Nucleus accumbens (tissue), 56 donors: ENCODE measurements at places on chromosomes 4 and X.

DNA sequence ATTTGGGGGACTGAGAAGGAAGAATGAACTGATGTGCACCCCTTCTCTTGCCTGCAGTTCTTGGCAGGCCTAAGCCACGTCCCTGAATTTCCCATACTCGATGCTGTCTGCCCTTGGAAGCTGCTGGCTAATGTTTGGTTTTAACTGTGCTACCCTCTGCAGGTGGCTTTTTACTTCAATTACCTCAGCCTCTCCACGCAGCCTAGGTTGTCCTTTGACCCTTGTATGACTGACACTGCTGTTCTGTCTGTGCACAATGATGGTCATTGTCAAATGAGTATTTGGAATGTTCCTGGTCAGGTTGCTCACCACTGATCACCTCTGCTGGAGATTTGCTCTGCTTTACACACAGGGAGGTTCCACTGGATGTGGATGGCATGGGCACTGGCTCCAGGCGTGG is 137.1 kb downstream of the ZNF518B start:
- DNase-seq: no peak

DNA sequence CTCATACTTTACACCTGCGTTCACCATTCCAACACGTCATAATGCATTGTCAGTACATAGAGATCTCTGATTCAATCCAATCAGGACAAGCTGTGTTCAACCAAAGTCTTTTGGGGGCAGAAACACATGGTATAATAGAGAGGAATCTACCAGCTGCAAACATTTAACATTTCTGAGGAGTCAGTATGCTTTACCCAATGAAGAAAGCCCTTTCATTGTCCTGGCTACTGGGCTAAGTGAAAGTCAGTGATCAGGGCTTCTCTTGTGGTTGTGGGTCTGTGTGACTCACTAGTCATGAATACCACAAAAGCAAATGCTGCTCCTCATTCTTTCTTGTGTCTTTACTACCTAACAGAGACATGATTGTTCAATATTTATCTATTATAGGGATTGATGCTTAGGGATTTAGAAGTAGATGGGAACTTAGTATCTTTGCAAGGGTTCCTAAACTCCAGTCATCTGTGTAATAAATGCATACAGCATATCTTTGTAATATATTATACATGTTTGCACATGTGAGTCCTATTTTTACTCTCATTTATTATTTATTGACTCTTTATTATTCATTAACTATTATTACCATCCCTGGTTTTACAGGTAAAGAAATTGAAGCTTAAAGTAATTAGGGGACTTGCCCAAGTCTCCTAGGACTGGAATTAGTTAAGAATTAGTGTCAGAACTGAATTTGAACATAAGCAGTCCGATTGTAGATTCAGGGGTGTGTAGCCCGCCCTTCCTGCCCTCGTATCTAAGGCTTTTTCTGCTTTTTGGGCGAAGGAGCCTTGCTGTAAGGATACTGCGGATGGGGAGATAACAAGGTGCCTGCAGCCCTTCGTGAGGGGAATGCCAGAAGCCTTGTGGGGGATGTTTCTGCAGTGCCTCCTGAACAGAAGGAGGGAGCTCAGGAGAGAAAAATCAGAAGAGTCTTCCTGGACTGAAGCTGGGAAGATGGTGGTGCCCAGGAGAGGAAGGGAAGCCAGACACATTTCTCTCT is 353.1 kb upstream of the BOD1L1 start:
- no peak for DNase-seq

DNA sequence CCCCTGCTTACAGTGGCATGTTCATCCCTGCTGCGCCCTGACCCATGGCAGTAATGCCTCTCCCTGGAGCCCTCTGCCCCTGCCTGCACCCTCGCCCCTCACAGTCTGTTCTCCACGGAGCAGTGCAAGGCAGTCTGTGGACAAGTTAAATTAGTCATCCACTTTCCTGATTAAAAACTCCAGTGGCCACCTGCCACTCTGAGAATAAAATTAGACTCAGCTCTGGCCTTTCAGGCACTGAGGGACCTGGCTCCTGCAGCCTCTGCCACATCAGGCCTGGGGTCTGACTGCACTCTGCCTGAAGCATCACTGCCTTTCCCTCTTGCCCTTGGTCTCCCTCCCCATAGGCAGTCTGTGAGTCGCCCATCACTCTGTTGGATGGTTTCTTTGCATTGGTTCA is 53.6 kb downstream of the GRK4 start:
- DNase-seq: no peak

DNA sequence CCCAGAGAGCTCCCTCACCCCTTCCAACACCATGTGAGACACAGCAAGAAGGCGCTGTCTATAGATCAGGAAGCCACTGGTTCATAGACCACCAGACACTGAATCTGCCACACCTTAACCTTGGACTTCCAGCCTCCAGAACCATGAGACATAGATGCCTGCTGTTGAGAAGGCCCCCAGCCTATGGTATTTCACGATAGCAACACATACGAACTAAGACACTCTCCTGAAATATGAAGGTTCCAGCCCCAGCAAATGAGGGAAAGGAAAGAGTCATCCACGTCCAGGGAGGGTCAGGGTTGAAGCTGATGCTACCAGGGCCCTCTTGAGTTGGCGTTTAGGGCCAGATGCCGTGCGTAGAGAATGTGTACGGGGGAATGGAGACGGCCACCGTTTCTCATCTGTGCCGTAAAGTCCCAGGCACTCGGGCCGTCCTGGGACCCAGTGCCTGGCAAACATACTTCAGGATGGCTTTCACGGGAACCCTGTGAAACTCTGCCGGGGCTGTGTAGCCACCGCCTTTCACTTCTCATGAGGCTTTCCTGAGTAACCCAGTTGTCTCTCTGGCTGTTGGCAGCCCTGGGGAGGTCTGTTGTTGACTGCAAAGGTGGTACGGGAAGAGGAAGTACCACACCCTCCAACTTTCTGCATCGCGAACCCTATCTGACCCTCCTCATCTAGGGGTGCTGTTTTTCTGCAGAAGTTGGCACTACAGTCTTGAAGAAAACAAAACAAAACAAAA is 17.7 kb upstream of the P2RY8 start:
- no peak for DNase-seq

GRCh38 chr4:44538534-44538933 is 89.9 kb upstream of the KCTD8 start:
- no peak for DNase-seq

- DNase-seq: no peak
These were observed 261.6 kb downstream of the EVC2 start for GRCh38 chr4:5446595-5447226.

DNA sequence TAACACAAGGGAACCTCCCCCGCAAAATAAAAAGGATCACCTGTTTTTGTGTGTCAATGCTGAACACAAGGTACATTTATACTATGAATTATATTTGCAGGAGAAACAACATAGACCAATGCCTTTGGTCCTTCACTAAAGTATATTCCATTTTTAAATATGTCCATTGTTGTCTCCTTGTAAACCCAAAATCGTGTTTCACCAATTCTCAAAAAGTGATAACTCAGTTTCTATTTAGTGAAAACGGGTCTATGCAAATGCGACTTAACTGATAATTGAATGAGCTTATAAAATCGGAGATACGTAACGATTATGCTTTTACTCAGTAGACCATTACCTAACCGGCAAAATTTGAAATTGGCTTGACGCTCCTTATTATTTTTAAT is 2.1 kb downstream of the BRWD3 start:
- no peak for DNase-seq

DNA sequence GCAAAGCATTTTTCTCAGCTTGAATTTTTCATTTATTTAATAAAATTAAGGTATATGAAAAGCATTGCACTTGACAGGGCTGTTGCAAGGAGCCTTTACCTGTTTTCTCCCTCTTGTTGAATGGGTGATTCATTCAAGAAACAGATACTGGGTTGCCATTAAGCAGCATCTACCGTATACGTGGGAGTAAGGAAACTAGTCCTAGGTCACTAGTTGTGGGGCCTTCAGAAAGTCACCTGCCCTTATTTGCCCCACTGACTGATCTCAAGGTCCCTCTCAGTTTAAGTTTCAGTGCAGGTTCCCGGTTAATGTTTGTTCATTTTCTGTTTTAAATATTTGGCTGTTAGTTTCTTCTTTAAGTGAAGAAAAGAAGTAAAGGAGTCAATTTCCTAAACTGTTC is 34.0 kb downstream of the LHFPL1 start:
- DNase-seq: no peak

DNA sequence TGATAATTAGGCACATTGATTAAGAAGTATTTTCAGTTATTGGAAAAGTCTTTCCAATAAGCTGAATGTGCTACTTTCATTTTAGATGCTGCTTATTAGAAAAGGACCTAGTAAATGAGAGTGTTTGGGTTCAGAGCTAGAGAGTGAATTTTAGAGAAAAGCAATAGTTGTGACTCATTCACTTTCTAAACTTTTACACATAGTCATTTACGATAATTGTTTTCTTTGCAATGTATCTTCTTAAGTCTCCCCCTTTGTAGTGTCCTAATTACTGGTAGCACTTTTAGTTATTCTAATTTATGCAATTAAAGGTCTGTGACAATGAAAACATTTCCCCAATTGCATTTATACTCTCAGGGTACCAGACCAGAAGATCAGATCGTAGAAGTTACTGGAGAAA is 1.3 kb downstream of the IL21 start:
- DNase-seq: no peak

- no peak for DNase-seq
These were observed 2.2 kb downstream of the AR start for GRCh38 chrX:67545893-67546495.

DNA sequence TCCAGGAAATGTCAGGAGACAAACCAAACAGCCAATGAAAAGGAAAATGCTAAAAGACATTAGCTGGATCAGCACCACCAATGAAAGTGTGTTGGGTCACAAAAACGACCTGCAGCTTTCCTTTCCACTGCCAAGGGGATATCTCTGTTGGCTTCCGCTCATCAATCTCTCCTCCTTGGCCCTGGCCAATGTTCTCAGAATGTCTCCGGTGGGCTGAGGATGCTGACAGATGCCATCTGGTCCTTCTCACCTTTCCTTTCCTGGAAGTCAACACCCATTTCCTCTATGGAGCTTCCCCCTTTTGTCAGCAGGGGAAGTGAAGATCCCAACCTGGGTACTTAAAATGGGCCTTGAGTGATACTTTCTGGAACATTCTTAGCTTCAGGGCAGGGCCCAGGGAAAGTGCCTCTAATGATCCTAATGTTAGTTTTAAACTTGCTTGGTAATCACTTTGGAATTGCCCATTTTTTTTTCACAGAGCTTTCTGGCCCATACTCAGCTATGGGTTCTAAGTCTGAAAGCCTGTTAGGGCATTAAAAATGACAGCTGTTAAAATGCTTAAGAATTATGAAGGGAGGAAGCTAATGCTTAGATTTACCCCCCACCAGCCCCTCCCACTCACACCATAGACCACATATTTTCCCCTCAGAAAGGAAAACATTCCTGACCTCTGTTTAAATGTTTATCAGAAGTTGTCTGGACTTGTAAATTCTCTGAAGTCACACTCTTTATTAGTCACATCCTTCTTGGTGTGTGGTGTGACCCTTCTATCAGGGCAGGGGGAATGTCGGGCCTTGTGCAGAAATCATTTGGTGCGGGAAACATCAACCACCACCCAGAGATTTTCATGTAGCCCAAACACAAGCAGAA is 29.2 kb downstream of the IGFBP7 start:
- DNase-seq: no peak

DNA sequence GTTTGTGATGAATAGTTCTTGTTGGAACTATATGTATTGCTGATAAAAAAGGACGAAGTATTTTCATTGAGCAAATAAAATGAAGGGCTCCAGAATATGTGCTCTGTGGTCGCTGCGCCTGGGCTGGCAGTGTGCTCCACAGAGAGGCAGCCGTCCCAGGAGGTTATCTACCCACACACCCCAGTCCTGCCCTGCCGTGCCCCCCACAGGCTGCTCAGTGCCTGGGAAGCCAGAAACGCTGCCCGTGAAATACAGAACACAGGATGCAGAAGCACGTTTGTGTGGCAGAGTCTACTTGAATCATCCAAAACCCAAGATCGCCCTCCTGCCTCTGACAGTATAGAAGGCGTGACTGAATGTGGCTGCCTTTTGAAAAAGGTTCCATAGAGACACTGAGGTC is 1.4 kb downstream of the CLDN22 start:
- DNase-seq: no peak

- DNase-seq: no peak
These were observed 6.7 kb upstream of the MSX1 start for GRCh38 chr4:4852591-4853362.

- no peak for DNase-seq
These were observed 133.0 kb upstream of the HTR2C start for GRCh38 chrX:114450911-114451310.

- DNase-seq: no peak
These were observed 80.8 kb upstream of the MAB21L2 start for GRCh38 chr4:150501009-150501727.

DNA sequence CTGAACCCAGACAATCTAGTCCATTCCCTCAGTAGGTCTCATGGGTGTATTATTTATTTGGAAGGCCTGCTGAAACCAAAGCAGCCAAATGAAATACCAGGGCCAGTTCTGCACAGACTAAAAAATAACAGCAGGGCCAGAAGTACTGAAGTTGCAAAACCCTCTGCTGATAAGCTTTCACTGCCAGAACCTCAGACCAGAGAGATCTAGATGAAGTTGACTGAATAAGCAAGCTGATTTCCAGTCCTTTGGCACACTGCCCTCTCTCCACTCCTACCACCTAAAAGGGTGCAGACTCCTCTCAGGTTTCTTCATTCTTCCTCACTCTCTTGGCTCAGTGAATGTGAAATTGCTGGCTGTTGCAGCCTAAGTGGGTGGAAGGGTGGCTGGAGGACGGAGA is 276.7 kb upstream of the KLF3 start:
- no peak for DNase-seq
